ENCODE measurements at places on chromosomes 16 and 17. TPM values are rescaled to one million over a fixed set of nuclear protein-coding genes. Genes with fewer than 3 reads are reported as not detected.

The ACSM2A gene
- 0.07 TPM for polyA plus RNA-seq

- DNase-seq = no peak
Measured at GRCh38 chr17:35368081-35368830, 5.2 kb downstream of the SLFN11 start.

DNA sequence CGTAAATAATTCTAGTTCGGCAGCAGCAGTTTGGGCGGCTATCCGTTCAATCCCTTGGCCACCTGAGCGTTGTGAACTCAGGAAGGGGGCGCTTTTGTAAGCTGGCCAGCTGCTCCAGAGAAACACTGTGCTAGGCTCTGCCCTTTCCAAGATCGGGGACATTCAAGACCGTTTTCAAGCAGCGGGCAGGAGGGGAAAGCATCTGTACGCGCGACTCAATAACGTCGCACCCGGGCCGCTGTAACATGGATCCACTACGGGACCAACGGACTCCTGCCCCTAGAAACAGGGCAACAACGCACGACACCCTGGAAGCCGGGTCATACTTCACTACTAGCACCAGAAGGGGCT is 463 bp downstream of the TOP2A start:
- no peak for DNase-seq

GRCh38 chr16:67486805-67487204 is 3.5 kb upstream of the AGRP start:
- DNase-seq = no peak

DNA sequence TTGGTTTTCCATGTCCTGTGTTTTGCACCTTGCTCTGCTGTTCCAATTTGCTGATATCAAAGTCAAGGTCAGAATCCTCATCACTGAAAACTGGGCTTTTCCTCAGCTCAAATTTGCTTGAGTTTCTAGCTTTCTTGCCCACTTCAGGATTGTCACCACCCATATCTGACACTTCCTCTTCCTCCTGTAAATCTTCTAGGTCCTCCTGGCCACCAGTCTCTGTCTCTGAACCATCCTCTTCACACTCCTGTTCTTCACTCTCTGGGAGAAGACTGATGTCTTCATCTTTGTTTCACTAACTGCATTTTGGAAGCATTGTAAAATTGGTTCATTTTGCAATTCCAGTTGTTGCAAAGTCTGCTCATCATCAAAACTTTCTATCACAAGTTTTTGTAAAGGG is 63.4 kb upstream of the RBL2 start:
- DNase-seq = no peak

DNA sequence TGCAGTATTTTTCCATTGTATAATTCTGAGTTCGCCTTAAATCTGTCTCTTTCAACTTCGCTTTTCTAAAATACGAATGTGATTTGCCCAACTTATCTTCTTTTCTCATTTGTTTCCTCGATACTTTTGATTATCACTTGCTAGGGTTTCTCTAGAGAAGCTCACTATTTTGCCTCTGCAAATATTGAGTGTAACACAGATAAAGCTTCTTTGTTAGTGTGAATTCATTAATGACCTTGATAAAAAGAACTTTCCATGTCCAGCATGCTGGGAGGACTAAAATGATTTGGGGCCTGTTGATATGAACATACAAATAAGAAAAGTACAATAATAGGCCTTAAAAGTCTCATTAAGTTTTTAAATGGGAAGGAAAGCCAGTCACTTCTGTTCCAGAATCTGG is 303.3 kb downstream of the MAP2K6 start:
- DNase-seq = no peak

DNA sequence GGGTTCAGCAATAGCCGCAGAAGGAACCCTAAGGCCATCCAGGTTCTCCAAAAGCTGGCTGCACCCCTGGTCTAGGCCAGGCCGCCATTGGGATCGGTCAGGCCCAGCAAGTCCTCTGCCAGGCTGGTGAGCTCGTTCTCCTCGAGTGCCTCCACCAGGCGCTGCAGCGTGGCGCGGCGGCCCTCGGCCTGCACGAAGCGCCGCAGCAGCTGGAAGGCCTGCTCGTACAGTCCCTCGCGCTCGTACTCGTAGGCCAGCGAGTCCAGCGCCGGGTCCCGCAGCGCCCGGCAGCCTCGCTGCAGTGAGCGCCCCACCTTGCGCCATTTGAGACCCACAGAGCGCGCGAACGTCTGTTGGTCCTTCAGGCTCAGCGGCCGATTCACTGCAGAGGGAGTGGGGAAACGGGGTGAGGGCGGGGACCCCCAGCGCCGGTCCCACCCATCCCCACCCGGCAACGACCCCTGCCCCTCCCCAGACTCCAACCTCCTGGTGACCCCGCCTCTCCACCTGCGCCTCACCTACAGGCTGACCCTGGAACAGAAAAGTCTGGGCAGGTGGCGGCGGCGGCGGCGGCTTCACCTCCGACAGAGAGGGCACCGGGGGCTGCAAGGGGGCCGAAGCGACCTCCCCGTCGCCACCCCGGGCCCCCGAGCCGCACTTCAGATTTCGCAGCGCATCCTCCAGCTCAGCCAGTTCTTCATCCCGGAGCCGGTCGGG is 3.9 kb upstream of the B3GNT9 start:
- no peak for DNase-seq

The IGSF6 gene
- polyA plus RNA-seq = 6.5 TPM

DNA sequence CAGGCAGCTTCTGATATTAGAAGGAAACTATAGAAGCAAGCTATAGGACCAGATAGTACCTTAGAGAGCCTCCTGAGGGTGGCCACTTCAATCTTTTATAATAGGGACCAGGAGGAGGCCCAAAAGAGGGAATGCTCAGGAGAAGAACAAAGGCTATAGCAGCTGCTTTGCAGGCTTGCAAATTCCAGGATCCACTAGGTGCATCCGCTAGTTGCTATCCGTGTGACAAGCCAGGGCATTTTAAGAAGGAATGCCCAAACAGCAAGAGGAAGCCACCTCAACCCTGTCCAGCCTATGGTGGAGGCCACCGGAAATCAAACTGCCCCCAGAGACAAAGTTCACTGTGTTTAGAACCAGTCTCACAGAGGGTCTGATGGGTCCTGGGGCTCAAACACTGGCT is 192.6 kb upstream of the KIF2B start:
- no peak for DNase-seq

DNA sequence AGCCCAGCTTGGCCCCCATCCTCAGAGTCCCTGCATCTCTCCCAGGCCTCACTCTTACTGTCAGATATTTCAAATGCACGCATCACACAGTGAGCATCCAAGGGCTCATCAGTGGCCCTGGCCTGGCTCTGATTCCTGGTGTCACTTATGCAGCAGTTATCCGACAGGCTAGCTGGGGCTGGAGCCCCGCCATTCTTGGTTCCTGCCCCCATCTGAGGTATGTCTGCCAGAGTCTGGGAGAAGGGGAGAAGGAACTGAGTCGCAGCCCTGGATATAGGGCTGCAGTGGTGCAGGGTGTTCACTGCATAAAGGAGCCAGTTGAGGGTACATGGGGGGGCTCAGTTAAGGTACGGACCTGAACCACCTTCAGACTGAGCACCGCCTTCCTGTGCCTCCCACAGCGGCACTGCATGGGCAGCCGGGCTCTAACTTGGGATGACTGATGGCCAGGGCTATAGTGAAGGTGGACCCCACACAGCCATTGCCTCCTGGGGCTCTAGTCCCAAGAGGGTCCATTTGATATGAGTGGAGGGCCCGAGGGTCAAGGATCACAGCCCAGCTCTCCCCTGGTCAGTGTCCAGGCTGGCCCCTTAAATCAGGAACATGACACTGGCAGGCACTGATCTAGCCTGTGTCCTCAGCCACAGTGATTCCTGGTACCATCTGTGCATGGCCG is 1.8 kb upstream of the RASD1 start:
- DNase-seq = no peak

DNA sequence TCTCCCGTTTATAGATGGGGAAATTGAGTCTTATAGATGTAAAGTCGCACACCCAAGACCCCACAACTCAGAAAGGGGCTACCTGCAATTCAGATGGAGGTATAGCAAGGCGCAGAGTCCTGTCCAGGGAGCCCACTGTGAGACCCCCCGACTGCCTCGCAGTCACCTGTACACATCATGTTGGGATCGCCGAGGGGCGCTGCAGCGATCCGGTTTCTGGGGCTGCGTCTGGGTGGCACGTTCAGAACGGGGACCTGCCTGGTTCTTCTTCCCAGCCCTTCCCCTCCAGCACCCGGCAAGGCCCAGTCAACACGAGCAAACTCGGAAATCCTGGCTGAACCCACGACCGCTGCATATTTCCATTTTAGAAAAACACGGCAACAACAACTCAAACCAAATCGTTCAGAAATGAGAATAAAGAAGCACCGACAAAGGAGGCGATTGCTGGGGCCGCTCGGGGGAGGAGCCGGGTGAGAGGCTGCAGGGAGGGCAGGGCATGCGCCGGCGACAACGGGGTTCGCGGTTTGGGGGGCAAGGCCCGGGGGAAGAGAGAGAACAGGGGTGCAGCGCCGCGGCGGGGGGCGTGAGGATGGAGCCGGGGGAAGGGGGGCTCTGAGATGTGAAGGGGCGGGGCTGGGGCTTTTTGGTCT is 643 bp downstream of the HSDL1 start:
- peak; percentile 39 for DNase-seq

GRCh38 chr17:83081684-83082201 is 2.3 kb downstream of the METRNL start:
- peak; percentile 97 for DNase-seq

GRCh38 chr17:53032861-53033271 is 789.9 kb upstream of the KIF2B start:
- peak; percentile 30 for DNase-seq

The MCRIP2 gene
- polyA plus RNA-seq = 108 TPM

DNA sequence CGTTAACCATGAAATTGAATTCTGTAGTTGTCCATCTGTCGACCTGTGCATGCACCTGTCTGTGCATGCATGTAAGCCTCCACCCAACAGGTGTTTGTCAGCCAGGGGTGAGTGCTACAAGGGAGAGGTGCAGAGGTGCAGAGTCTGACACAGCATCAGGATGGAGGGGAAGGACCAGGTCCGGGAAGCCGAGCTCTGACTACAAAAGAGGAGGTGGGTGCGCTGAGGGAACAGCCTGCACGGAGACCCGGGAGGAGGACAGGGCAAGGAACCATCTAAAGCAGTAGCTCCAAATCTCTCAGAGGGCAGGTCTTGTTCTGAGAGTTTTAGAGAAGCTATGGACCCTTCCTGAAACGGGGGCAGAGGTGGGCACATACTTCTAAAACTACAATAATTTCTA is 54.1 kb downstream of the B9D1 start:
- no peak for DNase-seq

The SLC52A1 gene
- polyA plus RNA-seq = 41.6 TPM

- DNase-seq = peak; percentile 28
Measured at GRCh38 chr16:12097523-12098428, 121.2 kb downstream of the SNX29 start.

- DNase-seq = no peak
Measured at GRCh38 chr17:40153603-40154236, 13.4 kb downstream of the CASC3 start.

DNA sequence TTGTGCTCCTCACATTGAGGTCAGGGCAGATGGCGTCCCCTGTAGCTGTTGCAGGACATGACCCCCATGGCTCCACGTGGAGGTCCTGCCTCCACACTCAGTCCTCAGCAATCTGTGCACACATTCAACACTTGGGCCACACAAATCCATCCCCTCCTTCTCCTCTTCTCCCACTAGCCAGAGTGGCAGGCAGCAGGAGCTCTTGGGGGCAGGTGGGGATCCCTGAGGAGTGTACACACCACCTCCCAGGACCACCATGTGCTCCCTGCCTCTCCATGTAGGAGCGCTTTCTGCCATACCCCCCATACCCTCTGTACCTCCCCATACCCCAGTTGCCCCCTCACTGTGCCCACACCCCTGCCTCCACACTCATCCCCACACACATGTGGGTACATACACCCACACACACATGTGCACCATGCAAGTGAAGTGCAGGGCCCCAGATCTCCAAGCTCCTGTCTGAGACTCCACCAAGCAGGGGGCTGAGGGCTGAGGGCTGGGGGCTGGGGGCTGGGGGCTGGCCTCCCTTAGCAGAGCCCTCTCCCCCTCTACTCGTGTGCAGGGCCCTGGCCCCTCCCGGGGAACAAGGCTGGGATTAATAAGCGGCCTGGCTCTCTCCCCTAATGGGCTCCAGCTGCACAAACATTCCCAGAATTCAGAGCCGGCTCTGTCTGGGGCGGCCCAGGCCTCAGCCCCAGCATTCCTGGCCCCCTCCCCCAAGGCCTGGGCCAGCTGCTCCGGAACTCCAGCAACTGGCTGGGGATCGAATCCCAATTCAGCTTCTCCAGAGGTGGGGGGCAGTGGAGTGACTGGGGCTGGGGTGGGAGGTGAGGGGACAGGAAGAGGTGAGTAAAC is 48.2 kb upstream of the MEIOC start:
- DNase-seq = no peak

DNA sequence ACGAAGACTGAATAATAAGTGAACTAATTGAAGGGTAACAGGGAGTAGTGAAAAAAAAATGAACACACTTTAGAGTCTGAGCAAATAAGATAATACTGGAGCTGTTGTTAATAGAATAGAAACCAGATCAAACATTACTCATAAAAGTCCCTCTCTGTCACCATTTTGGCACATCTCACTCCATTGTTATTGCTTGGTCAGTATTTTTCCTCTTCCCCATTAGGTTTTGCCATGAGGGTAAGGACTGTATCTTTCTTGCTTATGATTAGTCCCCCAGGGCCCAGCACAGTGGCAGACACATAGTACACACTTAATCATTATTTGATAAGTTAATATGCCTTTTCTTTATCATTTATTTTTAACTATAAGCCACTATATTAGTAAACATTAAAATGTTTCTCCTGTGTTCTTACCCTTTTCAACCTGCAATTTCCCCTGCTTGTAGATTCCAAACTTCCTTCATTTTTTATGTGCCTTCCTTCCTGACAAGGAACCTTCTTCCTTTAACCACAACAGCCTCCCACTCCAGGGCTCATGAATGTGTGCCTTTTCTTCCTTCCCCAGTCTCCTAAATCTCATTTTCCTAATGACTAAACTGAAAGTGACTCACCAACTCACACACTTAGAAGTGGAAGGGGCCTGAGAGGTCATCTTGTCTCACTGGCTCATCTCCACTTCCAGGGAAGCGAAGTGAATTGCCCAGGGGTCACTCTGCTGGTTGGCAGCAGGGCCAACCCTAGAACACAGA is 88.2 kb upstream of the HAS3 start:
- no peak for DNase-seq

The CALB2 gene
- polyA plus RNA-seq = not detected

The CLEC18B gene
- polyA plus RNA-seq = 0.92 TPM

DNA sequence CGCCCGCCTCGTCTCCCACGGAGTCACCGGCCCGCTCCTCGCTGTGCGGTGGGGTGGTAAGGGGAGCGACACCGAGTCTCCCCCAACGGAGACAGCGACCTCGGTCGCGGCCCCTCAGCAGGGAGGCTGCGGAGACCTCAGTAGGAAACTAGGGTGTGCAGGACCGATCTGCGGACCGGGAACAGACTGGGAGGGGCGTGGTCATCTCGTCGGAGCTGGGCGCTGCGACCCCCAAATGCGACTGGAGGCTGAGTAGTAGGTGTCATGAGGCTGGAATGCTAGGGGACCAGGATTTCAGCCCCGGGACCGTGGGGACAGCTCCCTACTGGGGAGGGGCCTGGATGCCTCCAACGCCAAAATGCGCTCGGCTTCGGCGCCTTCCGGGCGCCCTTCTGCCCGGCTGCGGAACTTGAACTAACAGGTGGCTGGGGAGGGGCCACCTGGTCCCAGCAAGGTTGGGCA is 1.3 kb downstream of the CACNG4 start:
- DNase-seq = peak; percentile 35

All from small intestine (tissue), 16 donors.